ENCODE measurements at places on chromosomes 12 and 14.
A peak's percentile ranks its signal among the peaks of the same experiment; 100 is the strongest.

GRCh38 chr12:115452751-115453281, 768.8 kb upstream of the TBX3 start:
- no peak for DNase-seq

DNA sequence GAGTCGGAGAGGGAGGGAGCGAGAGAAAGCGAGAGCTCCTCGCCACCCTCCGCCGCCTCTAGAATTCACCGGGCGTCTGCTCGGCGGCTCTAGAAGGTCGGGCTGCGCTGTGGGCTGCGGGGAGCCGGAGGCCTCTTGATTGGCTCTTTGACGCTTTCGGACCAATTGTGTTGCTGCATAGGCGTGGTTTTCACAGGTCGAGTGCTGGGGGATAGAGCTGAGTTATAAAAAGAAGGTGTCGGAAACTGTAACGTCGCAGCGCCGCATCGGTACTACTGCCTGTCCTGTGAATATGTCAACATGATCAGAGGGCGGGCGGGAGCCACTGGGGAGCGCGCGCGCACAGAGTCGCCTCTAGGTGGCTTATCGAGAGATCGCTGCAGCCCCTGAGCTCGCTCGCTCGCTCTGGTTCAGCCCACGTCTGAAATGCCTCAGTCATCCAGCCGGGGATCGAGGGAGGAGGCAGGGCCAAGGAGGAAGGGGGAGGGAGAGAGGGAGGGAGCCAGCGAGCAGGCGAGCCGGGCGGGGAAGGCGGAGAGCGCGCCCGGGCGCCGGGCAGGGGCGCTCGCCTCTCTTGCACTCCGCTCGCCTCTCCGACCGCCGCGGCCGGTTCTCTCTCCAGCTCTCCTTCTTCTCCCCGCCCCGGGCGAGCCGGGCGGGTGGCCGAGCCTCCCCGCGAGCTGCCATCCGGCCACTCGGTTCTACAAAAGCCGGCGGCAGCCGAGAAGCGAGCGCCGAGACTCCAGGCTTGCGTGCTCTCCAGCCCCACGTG, at the start of gene TBX3:
TBX3 (minus strand) TSS at position 78 of the 772 bp plus-strand sequence. CDS start 975 bp downstream, outside the sequence.
- peak; percentile 48 for DNase-seq

DNA sequence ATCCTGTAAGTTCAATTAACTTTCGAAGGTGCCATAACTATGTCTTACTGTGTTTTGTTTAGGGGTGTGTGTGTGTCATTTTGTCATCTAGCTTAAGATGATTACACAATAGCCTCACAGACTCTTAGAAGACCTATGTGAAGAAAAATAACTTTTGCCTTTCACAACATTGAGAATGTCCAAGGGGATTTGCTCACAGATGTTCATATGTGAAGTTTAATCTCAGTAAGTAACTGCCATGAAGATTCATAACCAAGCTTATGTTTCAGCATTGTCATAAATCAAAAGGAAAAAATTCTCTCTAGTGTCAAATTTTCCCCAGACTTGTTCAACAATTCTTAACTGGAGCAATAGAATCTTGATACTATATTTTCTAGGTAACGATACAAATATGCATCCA, 226.1 kb upstream of the PRKD1 start:
- DNase-seq = no peak

DNA sequence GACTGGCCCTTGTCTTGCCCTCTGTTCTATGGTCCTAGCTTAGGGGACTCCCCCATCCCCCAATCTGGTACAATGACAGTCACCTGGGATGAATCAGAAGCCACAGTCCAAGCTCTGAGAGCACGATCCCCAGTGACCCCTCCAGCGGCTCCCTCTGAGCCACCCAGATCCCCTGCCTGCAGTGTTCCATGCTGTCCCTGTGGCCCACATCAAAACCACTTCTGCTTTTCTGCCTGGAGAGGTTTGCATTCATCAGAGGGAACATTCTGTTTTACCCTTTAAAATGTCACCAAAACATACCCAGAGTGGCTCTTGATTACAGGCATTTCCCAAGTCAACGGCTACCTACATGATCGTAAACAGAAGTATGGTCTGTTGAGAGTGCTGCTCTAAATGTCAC, 47.5 kb downstream of the NOS1 start:
- no peak for DNase-seq

DNA sequence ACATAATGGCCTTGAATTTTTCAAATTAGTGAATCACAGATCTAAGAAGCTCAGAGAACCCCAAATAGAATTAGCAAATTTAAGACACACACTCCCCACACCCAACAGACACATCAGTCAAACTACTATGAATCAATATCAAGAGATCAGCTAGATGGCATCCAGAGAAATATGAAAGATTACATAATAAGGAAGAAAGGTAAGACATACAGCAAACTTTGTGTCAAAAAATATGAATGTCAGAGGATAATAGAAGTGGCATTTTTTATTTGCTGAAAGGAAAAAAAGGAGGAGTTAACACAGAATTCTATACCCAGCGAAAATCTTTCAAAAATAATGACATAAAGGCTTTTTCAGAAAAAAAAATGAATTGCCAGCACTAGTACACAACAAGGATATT, 110.5 kb upstream of the COCH start:
- DNase-seq = no peak

DNA sequence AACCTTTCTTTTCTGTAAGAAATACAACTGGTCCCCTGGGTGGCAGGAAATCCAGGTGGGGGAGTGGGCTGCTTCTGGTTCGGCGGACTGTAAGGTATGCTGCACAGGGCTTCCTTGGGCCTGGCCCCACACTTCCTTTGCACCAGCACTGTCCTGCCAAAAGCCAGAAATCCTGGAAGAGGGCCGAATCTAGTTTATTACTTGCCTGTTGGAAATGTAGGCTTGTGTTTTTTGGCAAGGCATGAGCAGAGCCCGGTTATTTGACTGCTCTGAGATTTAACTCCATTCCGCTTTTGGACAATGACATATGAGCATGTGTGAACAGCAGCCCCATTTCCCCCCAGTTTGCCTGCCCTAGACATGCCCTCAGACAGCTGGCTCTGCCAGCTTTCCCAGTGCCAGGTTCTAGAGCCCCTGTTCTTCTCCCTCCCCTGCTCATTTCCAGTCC, 86.6 kb downstream of the BORCS5 start:
- no peak for DNase-seq

GRCh38 chr12:58915634-58916033, 4.7 kb downstream of the LRIG3 start:
- no peak for DNase-seq

GRCh38 chr14:100892496-100893227, 10.9 kb downstream of the RTL1 start:
- DNase-seq = no peak

GRCh38 chr14:31659278-31659677, 98.1 kb downstream of the NUBPL start:
- DNase-seq = no peak

- DNase-seq = no peak
Observed at GRCh38 chr12:15629761-15630160, 159.4 kb downstream of the EPS8 start.

- DNase-seq = no peak
Observed at GRCh38 chr14:51295646-51296263, 55.7 kb downstream of the TMX1 start.

GRCh38 chr12:123445388-123446332, 9.2 kb upstream of the RILPL2 start:
- DNase-seq = no peak

- no peak for DNase-seq
Observed at GRCh38 chr12:77236066-77236465, 170.7 kb upstream of the E2F7 start.

GRCh38 chr14:81260732-81261131, 40.0 kb upstream of the GTF2A1 start:
- DNase-seq = no peak

DNA sequence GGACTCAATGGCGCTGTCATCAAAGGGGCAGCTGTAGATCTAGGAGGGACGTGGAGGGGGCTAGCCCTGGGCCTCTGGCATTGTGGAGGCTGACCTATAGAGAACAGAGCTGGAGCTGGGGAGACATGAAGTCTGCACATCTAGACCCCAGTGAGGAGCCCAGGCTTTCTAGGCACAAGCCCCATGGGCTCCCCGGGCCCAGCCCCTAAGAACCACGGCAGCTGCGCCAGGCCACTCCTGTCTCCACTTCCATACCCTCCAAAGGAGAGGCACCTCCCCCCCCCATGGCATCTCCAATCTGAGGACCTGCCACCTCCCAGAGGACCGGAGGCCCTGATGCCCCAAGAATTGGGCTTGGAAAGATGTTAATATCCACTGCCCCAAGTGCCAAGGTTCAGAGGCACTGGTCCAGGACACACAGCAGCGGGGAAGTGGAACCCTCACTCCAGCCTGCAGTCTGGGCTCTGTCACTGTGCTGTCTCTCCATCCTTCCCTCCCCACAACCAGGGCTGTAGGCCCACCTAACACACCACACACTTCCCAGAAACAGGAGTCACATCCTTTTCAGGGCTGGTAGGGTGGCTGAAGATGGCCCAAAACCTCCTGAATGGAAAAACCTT, 4.5 kb downstream of the ANKRD9 start:
- DNase-seq = no peak

- DNase-seq = no peak
Observed at GRCh38 chr12:83256562-83256961, 569.9 kb downstream of the TMTC2 start.
